Activated naive CD4-positive, alpha-beta T cell (primary cell): ENCODE measurements at places on chromosomes 1 and 21.

DNA sequence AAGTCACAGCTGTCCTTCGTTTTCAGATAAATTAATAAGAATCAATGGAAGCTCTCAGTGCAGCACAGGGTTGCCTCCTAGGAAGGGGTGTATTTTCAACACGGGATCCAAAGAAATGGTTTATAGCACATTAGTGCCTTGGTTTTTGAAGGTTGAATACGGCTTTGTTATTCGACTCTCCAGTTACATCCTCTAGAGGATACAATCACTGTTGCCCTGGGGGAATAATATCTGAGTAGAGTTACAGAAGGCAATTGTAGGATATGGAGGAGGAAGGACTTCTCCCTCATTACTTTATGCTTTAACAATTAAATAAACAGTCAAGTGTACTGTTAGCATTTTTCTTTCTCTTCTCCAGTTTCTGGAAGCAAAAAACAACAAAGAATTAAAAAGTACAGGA, 14.3 kb upstream of the ZNF326 start:
- DNase-seq, result no peak

DNA sequence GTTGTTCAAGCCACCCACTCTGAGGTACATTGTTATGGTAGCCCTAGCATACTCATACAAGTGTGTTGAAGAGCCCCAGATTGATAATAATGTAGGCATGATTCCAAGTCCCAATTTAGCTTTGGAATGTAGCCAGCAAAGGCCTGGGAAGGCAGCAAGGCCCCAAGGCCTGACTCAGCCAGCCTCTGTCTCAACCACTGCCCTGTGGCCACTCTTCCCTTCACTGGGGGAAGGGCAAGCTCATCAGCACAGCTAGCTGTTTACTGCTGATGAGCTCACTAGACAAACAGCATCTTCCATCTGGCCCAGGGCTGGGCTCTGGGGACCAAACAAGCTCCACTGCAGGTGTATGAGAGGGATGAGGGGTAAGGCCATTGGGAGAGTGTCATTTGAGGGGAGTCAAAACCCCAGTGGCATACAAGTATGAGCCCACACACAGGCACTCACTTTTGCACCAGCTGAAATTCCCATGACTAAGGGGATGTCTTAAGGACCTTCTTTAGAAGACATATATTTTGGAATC, 2.2 kb upstream of the IRF6 start:
- DNase-seq, result no peak

DNA sequence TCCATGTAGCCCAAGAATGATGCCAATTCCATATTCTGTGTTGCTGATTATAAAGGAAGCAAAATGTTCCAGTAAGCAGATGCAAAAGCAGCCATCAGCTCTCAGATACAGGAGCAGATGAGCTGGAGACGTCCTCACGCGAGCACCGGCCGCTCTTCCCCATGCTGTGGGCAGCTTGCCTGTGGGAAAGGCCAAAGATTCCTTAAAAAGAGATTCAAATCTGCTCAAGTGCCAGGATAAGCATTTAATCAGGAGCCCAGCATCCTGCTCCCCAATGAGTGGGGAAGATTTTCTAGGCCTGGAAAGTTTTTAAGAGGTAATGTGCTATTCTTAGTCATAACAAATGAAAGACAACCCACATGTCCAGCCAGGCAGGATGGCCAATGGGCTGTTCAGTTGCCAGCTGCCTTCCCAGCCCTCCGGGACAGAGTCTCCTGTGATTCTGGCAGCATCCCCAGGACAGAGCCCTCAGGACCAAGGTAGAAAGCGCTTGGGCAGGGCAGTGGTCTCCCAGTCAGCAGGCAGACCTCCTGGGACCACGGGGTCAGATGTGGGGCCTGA, 108.2 kb upstream of the TMPRSS2 start:
- no peak for DNase-seq

GRCh38 chr1:71640998-71641397, 560.2 kb upstream of the ZRANB2 start:
- no peak for DNase-seq
